ENCODE measurements at places on chromosomes 6 and 20.

GRCh38 chr6:156782691-156783320 lies 5.6 kb downstream of the ARID1B start:
- DNase-seq, result no peak

- DNase-seq, result peak; percentile 72
Observed at GRCh38 chr6:63573076-63573898, 1.0 kb downstream of the LOC128125822 start.

DNA sequence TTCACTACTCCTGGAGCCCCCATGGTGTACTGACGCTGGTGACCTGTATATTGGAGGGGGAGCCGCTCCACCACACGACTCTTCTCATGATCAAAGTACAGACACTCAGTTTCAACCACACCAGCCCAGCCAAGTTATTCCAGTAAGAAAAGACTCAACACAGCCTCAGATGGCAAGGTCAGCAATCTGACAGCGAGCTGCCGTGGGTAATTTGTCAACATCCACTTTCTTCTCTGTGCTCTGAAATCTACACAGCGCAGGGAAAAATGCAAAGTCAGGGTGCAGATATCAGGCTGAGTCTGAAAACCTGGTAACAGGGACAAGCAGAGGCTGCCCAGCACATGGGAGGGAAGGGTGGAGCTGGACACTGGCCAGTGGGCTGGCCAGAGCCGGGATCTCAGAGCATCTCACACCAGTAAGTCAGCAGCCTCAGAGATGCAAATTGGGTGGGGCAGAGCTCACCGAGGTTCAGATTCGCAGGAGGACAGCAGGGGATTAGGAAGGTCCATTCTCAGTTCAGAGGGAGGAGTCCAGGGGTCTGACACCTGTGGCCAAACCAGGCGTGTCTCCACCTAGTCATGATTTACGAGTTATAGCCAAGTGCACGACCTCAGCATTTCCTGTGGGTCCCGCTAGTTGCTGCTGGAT lies 44.5 kb upstream of the RPS6KA2 start:
- DNase-seq, result no peak

DNA sequence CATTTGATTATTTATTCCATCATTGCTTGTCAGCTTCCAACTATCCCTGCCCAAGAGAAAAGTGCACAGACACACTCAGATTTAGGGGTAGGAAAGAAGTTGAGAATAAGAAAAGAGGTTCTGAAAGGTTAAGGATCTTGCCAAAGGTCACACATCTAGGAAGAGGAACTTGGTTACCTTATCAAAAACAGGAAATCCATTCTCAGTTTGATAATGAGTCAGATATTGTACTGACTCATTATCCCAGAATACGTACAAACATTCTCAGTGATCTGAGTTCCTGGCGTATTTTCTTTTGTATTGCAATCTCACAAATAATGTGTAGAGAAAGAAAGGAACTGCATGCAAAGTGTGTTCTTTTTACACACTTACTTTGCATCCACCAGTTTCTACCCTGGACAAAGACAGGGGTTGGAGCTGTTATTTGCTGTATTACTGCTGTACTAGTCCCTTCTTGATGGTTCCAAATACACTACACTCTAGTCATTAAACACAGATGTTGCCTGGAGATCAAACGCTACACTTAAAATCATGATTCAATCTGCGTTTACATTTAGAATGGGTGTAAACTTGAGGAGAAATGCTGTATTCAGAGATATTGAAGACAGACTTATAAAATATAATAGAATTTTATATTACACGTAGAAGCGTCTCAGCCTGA lies 545.7 kb downstream of the PRKN start:
- no peak for DNase-seq

- no peak for DNase-seq
Observed at GRCh38 chr20:17497821-17498580, 33.2 kb downstream of the BFSP1 start.

- DNase-seq, result no peak
Observed at GRCh38 chr6:120496661-120497060, 837.6 kb downstream of the TBC1D32 start.

GRCh38 chr6:105443941-105444340 lies 41.1 kb upstream of the PREP start:
- DNase-seq, result no peak

DNA sequence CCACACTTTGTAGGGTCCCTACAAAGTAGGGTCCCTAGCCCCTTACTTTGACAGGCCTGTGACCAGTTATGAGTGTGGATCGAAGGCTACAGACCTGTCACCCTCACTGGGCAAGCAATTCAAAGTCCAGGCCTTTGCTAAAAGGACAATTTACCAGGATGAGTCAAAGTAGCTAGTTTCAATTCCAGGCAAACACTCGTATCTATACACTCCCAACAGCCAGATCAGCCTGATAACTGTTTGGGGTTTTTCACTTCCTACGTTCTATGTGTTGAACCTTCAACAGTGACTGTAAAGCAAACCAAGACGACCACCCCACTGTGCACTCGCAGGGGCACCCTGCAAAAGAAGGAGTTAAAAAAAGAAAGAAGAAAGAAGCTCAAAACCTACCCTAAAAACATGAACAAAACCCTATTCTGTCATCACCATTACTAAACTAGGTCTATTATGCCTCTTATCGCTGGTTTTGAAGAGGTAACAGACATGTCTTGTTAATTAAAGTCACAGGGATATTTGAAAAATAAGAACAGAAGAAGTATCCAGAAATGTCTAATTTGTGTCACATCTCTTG lies 3.2 kb downstream of the GFOD1 start:
- DNase-seq, result no peak

DNA sequence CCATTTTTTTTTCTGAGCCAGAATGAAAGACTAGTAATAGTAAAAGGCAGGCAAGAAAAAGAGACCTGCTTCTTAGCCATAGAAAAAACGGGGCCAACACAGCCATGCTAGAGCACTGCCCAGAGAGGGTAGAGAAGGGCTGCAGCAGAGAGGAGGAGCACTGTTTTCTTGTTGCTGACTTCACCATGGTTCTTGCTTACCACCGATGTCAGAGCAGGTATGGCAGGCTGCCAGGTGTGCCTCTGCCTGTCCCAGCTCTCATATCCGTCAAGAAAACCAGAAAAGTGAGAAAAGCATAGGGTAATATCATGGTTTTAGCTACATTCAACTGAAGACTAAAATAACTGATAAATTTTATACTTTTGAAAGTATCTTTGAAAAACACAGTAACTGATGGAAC lies 60.7 kb downstream of the DTNBP1 start:
- no peak for DNase-seq

- no peak for DNase-seq
Observed at GRCh38 chr6:80642452-80642851, 536.0 kb downstream of the BCKDHB start.

All from activated T-cell treated with anti-CD3 and anti-CD28 coated beads, Interleukin-2, amount 50 U/mL, for 1 hour (primary cell).